ENCODE measurements at places on chromosomes 16 and 17. TPM values are rescaled to one million over a fixed set of nuclear protein-coding genes. Genes with fewer than 3 reads are reported as not detected.

GRCh38 chr16:23504453-23505179, 5.7 kb downstream of the GGA2 start:
- DNase-seq, result no peak

DNA sequence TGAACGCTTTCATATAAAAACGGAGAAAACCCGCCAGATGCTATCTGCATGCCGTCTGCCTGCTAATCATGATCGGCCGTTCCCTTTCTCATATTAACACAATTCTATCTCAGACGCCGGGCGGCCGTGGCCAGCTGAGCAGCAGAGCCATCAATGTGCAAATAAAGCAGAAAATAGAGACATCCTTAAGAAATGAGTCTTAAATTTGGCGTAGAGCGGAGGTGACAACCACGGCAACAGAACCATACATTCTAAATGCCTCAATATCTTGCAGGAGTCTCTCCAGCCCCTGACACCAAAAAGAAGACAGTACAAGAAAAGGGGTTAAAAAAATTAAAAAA, 2.7 kb upstream of the IRX5 start:
- no peak for DNase-seq

The ATP1B2 gene
- total RNA-seq, result 3.8 TPM

DNA sequence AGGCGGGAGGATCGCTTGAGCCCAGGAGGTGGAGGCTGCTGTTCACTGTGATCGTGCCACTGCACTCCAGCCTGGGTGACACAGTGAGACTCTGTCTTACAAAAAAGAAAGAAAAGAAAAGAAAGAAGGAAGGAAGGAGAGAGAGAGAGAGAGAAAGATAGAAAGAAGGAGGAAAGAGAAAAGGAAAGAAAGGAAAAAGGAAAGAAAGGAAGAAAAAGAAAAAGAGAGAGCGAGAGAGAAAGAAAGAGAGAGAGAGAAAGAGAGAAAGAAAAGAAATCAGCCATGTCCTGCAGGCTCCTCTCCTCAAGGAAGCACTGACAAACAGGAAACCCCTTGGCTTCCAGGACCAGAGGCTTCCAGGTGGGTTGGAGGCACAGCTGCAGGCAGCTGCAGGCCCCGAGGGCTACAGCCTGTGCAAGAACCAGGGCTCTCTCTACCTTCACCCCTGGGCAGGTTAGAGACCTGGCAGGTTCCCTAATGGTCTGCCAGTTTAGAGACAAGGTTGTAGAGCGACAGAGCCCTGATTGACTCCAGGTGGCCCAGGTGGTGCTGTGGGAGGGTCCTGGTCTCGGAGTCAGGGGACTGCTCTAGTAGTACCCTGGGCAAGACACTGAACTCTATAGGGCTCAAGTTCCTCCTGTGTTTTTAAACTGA, 53.8 kb downstream of the PECAM1 start:
- DNase-seq, result no peak

The TMEM204 gene
- total RNA-seq, result 30.7 TPM

DNA sequence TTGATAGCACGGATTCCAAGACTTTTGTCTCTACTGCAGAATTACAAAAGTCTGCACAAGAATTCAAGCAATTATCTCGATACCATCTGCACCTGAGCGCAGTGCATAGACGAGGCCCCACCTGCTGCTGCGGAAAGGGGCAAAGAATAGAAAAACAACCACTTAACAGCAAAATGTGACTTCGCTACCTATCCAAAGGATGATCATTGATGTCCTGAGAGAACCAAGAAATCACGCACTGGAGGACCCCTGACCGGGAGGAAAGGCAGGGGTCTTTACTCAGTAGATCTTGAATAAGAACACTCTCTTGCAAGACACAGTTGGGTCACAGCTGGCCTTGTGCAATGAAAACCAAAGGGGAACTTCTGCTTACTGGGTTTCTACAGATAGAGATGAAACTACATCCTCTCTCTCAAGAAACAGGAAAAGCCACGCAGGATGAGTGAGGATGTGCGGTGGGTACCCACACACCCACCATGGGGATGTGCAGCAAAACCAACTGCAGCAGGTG, 147.4 kb upstream of the RPH3AL start:
- no peak for DNase-seq

The AOC3 gene
- total RNA-seq, result 15.1 TPM

GRCh38 chr16:5509336-5509735, 411.7 kb upstream of the EEF2KMT start:
- no peak for DNase-seq

The TBC1D3H gene
- not detected for total RNA-seq

DNA sequence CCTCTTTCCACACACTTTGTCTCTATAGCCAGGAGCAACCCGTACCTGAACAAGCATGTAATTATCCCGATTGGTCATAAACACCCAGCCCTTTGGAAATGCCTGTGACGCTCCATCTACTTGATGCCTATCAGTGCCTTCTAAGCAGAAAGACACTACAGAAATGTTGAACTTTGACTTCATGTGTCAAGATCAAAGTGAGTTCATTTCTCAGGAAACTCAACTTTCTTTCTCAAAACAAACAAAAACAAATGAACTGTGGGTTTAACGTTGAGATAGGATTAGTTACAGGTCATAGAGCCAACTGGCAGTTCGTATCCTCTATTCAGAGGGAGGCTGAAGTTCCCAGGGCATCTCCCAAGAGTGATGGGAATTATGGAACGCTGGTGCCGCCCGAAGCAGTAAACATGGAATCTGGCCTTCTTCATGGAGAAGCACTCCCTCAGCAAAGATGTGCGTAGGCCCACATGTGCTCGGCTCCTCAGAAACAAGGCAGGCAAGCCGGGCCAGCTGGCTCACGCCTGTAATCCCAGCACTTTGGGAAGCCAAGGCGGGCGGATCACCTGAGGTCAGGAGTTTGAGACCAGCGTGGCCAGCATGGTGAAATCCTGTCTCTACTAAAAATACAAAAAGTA, 9.5 kb downstream of the SLC6A4 start:
- no peak for DNase-seq

The TMEM88 gene
- total RNA-seq, result 35.4 TPM

- peak; percentile 25 for DNase-seq
These were observed 11.6 kb upstream of the CBX4 start for GRCh38 chr17:79850571-79851460.

The ABCA5 gene
- 19.3 TPM for total RNA-seq

- DNase-seq, result peak; percentile 81
These were observed 41.1 kb upstream of the PLCG2 start for GRCh38 chr16:81737885-81738536.

Data from Right ventricle myocardium inferior (tissue), 1 donor.